Activated T-helper 2 cell treated with anti-CD3 and anti-CD28 coated beads, Interferon-gamma antibody, Interleukin-2, Interleukin-4, amounts not matched to agents 10 μg/mL and 5 μg/mL and 100 μg/mL, durations not matched to agents 14 hours and 24 hours and 36 hours (primary cell): ENCODE measurements at places on chromosomes 12 and 14. TPM values are rescaled to one million over a fixed set of nuclear protein-coding genes. Genes with fewer than 3 reads are reported as not detected.

Gene EFS
- not detected in 2 replicates for total RNA-seq

Gene GLT8D2
- total RNA-seq = 0.11 TPM in 1 of 2 replicates, not detected in the other

Gene REC8
- total RNA-seq = 20.0 and 28.2 TPM in 2 replicates

Gene TMEM117
- total RNA-seq = 1.0 and 1.3 TPM in 2 replicates

Gene LALBA
- not detected in 2 replicates for total RNA-seq

Gene PRPH
- total RNA-seq = not detected in 2 replicates

Gene PAH
- total RNA-seq = not detected in 2 replicates

Gene STAT6
- 333 and 341 TPM in 2 replicates for total RNA-seq

Gene NANOG
- not detected in 2 replicates for total RNA-seq

Gene SIRT4
- 2.0 and 2.2 TPM in 2 replicates for total RNA-seq

Gene CACNA1C
- total RNA-seq = 0.11 and 0.14 TPM in 2 replicates

Gene RIMBP2
- total RNA-seq = not detected in 2 replicates

Gene ANKRD33
- not detected in 2 replicates for total RNA-seq

Gene SLC7A8
- 5.3 and 5.4 TPM in 2 replicates for total RNA-seq

Gene SERPINA5
- not detected in 2 replicates for total RNA-seq

Gene WSCD2
- total RNA-seq = not detected in 2 replicates

Gene KIAA0586
- 23.5 and 24.4 TPM in 2 replicates for total RNA-seq

Gene MORN3
- total RNA-seq = 0.34 and 0.37 TPM in 2 replicates

Gene GRIP1
- total RNA-seq = not detected in 2 replicates

Gene FAM222A
- total RNA-seq = 1.4 and 1.6 TPM in 2 replicates

Gene DEPDC4
- total RNA-seq = 1.7 and 1.8 TPM in 2 replicates

Gene IL22
- 0.80 TPM in 1 of 2 replicates, not detected in the other for total RNA-seq

Gene CLEC6A
- total RNA-seq = not detected in 2 replicates

Gene RILPL1
- 5.9 and 6.0 TPM in 2 replicates for total RNA-seq

Gene KRT71
- not detected in 2 replicates for total RNA-seq

Gene SERPINA1
- 1.1 and 1.3 TPM in 2 replicates for total RNA-seq

Gene GPR65
- total RNA-seq = 11.0 and 11.6 TPM in 2 replicates

Gene MIS18BP1
- 56.4 and 62.9 TPM in 2 replicates for total RNA-seq

Gene PIWIL1
- total RNA-seq = not detected in 2 replicates

Gene GALNT9
- not detected in 2 replicates for total RNA-seq

Gene SYNE3
- total RNA-seq = 36.5 and 40.1 TPM in 2 replicates

Gene ARMH4
- 0.18 and 0.34 TPM in 2 replicates for total RNA-seq

Gene KRT6C
- not detected in 2 replicates for total RNA-seq

Gene KDM5A
- 76.4 and 77.9 TPM in 2 replicates for total RNA-seq

Gene SMCO2
- 1.3 and 1.4 TPM in 2 replicates for total RNA-seq

Gene TSHR
- total RNA-seq = not detected in 2 replicates

Gene BCL11B
- total RNA-seq = 34.1 and 34.9 TPM in 2 replicates

Gene JPH4
- 0.09 TPM in 2 replicates for total RNA-seq

Gene KRT81
- not detected in 2 replicates for total RNA-seq

Gene TRIM9
- total RNA-seq = 0.46 TPM in 2 replicates

Gene RPS26
- total RNA-seq = 43.9 and 45.2 TPM in 2 replicates

Gene TMEM233
- total RNA-seq = not detected in 2 replicates

Gene CPNE6
- total RNA-seq = not detected in 2 replicates

Gene GPR132
- 27.1 and 29.8 TPM in 2 replicates for total RNA-seq

Gene RAB15
- total RNA-seq = 4.7 and 4.8 TPM in 2 replicates

Gene CLEC9A
- not detected in 2 replicates for total RNA-seq

Gene VTI1B
- 73.7 and 75.4 TPM in 2 replicates for total RNA-seq

Gene RITA1
- total RNA-seq = 26.8 and 27.2 TPM in 2 replicates

Gene OAS1
- total RNA-seq = 17.7 and 17.8 TPM in 2 replicates

Gene TSPAN8
- not detected in 2 replicates for total RNA-seq

Gene DPY19L2
- 0.32 and 0.91 TPM in 2 replicates for total RNA-seq

Gene ATG2B
- 18.3 and 23.8 TPM in 2 replicates for total RNA-seq
